Cortex of kidney (tissue), 1 donor: ENCODE measurements at places on chromosomes 6 and 20.

GRCh38 chr20:16444057-16444777 lies 129.0 kb downstream of the KIF16B start:
- no peak for DNase-seq

- no peak for DNase-seq
Observed at GRCh38 chr6:34900321-34901031, 11.4 kb downstream of the ANKS1A start.

DNA sequence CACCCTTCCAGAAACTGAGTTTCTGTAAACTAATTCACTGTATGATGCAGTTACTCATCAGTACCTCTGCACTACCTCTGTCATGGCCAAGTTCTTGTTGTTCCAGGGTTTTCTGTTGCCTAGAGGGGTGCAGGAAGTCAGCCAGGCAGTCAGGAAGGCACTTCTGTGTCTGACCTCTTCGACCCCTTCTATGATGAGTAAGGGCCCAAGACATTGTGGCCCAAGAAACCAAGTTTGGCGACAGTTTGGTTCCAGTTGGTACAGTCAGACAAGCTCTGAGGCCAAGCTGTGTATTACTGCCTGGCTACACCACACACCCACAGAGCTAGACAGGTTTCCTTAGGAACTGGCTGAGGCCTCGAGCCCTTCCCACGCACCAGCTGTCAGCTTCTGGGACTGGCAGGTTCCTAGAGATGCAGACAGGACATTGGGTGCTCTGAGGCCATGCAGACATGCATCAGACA lies 41.2 kb downstream of the TRAF3IP2 start:
- no peak for DNase-seq

- no peak for DNase-seq
Observed at GRCh38 chr6:22651731-22652130, 82.4 kb downstream of the HDGFL1 start.

DNA sequence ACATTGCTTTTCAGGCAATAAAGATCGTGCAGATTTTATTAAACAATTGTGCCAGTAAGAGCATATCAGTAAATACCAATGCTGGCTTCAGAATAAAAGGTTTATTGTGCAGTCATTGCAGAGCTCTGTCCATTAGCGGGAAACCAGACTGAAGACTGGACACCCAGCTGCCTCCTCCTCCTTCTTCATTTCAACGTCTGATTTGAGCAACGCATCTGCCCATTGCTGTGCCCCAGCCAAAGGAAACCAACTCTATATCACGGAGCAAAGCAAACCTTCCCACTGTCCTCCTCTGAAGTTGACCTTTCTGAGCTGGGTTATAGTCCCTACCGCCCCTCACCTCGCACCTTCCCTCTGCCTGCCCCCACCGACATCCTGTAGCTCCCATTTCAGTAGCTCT lies 80.8 kb downstream of the SLC22A23 start:
- DNase-seq: no peak
